ENCODE measurements at places on chromosomes 1 and 21.
A peak's percentile ranks its signal among the peaks of the same experiment; 100 is the strongest.

DNA sequence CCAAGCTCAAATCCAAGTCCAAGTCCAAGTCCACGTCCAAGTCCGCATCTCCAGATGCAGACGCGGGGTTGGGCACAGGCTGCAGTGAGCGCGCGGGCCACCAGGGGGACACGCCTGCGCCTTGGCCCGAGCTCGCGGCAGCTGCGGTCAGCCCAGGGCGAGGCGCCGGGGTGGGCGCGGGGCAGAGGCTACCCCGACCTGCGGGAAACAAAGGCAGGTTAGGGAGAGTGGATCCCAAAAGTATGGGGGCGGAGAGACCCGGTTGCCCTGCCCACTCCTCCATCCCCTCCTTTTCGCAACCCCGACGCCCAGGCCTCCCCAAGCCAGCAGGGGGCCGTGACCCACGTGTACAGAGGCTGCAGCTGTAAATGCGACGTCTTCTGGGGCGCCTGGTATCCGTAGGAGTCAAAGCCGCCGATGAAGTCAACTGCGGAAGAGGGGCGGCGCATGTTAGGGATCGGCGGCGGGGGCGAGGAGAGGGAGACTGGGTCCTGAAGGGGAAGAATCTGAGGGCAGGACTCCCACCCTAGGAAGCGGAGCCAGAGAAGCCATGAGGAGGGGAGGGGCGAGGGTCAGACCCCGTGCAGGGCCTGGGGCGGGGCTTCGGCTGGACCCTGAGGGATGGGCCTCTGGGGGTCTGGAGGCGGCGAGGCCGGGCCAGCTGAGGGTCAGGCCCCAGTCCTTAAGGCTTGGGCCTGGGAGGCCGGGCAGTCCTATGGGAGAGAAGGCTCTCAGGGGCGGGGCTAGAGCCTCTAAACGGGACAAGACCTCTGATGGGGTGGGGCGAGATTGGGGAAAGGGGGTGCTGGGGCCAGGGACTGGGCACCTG lies 58.0 kb downstream of the NKAIN1 start:
- DNase-seq = peak; percentile 22

DNA sequence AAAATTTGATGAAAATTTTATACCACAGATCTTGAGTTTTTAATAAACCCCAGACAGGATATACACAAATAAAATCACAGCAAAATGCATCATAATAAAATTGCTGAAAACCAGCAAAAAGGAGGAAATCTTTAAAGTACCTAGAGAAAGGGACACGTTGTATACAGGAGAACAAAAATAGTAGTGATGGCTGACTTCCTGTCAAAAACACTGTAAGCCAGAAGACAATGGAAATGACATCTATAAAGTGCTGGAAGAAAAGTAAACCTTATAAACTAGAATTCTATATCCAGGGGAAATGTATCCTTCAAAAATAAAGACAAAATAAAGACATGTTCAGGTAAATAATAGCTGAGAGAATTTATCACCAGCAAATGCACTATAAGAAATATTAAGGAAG lies 14.6 kb upstream of the PTGFRN start:
- DNase-seq = no peak

DNA sequence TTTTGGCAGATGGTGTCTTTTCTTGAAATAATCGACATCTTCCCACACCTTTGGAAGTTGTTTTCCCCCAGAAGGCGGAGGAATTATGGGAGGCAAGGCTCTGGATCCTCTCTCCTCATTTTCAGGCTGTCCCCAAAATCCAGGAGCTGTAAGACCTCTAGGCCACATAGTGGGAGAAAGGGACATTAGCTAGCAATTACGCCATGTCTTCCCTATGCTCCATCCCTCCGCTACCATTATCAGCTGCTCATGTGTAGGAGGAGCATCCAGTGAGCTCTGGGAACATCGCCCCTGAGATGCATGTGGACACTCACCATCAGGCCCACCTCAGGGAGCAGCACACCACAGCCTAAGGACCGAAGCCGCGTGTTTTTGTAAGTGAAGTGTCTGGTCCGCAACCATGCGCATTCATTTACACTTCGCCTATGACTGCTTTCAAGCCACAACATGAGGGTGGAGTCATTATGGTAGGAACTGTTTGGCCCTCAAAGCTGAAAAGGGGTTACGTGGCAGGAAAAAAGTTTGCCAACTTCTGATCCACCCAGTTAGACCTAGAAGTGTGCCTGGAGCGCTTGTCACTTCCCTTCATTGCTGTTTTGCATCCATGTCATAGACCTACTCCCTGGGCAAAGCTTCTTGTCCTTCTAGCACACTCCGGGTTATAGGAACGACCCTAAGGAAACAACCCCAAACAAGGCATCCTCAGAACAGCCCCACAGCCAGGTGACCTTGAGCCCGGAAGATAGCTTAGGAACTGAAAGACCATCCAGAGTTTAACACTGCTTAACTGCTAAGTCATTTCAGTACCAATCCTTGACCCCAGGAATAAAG lies 85.5 kb downstream of the C1orf94 start:
- DNase-seq = no peak

GRCh38 chr1:224373008-224373590 lies 16.4 kb downstream of the CNIH4 start:
- DNase-seq = no peak

DNA sequence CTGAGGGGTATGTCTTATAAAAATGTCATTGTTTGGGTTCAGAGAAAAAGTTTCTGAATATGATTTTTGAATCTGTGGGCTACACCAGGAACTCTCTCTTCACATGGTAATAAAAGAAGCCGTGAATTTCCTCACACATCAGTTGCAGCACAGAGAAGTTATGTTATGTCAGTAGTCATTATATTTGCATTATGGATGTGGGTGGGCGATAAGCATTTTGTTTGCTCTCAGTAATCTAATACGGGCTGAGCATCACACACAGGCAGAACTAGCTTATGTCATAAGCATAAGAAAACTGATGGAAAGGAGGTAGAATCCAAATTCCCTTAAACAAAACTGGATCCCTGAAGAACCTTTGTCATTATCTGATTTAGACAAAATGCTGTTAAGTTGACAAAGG lies 70.8 kb downstream of the PRDM2 start:
- no peak for DNase-seq

DNA sequence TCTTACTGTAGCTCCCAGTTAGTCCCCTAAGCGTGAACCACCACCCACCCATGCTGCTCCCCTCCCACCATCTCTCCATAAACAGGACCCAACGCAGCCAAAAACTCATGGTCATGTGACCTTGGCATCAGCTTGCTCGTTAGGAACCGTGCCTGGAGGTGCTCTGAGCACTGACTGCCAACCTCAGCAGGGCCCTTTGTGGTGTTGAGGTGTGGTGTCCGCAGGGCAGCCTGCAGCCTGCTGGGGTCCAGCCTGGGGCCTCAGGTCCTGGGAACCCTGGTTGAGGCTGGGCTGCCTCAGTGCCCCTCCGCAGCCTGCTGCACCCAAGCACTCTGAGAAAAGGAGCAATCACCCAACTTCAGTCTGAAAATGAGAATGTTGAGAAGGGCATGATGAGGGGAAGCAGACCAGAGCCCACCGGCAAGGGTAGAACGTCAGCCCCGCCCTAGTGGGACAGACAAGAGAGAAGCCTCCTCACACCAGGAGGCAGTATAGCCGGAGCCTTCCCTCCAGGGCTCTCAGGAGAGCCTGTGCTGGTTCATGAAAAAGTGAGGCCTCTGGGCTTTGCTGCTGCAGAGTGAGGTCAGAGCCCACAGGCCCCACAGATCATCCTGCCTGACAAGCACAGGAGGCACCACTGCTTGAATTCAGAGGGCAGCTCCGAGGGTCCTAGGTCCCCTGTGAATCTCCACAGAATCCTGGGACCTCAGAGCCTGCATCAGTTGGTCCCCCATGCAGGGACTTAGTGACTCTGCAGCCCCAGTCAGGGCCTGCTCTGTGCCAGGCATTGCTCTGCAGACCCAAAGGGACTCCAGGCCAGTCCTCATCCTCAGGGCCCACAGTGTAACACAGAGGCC lies 4.9 kb upstream of the COL6A2 start:
- DNase-seq = no peak

- DNase-seq = no peak
Observed at GRCh38 chr21:38080888-38081287, 164.6 kb upstream of the KCNJ6 start.

- DNase-seq = no peak
Observed at GRCh38 chr21:40602080-40602479, 244.9 kb downstream of the DSCAM start.

DNA sequence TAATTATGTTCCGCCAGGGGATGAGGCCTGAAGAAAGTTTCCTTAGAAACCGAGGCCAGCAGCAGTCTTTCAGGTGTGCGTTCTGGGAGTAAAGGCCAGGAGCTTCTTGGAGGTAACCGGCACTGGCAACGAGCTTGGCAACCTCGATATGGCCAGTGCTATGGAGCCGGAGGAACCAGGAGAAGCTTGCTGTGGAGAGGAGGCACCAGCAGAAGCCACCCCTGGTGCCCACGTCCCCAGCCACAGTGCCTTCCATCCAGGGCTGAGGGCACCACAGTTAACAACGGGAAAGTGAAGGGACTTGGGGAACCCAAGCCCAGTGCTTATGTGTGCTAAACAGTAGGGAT lies 41.5 kb upstream of the LIN9 start:
- no peak for DNase-seq

DNA sequence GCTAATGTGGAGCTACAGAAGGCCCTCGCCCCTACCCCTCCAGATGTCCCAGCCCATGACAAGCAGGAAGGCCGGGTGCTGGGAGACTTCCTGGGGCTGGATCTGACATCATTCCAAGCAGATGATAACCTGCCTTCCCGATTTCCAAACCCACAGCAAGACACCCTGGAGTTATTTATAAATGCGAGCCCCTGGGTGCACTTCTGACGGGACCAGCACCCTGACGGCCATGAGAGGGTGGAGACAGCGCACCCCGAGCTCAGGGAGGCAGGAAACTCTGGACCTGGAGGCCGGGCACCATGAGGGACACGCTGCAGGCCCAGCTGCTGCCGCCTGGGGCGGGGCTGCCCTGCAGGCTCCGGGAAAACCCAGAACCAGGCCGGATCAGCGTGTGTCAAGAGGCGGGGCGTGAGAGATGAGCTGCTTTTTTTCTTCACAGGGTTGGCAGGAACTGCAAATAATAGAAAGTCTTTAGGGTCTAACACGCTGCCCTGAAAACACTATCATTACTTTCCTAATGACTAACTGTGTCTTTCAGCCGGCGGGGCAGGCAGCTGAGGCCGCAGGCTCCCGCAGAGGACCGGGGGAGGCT lies 2.5 kb upstream of the PCBP3 start:
- no peak for DNase-seq

DNA sequence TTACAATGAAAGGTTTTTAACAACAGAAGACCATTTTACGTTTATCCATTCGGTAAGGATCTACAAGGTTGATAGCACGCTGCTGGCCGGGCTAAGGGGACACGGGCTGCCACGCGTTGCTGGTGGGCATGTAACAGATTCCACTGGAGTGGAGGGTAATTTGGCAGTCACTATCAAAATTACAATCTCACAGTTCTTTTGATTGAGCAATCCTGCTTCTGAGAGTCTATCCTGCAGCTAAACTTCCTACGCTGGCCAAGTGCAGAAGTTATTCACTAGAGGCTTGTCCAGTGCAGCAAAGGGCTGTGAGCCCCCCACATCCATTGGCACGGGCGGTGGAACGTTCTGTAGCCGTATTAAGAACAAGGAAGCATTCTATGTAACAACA lies 61.8 kb downstream of the DISP3 start:
- no peak for DNase-seq

DNA sequence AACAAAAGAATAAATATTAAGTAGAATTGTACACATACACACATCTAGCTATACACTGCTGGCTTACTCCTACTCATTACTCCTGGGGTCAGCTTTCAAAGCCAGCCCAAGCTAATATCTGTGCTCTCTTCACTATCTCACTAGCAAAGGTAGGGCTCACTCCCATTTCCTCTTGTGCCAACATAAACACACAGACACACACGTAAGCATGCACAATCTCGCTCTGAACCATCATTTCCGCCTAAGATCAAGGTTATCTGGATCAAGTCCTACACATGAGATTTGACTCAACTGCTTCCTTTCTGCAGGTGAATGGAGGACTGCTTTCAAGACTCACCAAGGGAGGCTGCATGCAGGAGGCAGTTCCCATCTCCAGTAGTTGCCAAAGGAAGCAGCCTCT lies 28.8 kb upstream of the MTMR11 start:
- DNase-seq = no peak

GRCh38 chr1:171515299-171515698 lies 30.0 kb downstream of the PRRC2C start:
- no peak for DNase-seq

- no peak for DNase-seq
Observed at GRCh38 chr1:31064718-31065309, 703 bp downstream of the PUM1 start.

DNA sequence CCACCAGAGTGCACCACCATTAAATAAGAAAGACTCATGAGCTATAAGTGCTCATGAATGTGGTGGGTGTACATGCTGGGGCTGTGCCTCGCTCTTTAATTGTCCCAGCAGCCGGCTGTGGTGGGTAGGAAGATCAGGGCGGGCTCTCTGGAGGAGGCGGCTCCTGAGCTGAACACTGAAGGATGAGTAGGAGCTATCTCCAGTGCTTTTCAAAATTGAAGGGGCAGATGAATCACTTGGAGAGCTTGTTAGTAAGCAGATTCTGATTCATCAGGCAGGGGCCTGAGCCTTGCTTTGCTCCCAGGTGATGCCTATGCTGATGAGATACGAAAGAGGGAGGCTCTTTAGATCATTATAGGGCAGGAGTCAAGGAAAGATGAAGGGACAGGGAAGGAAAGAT lies 54.1 kb downstream of the ETS2 start:
- DNase-seq = no peak

- DNase-seq = peak; percentile 48
Observed at GRCh38 chr1:3359351-3359750, 95.1 kb upstream of the ARHGEF16 start.

GRCh38 chr1:29630756-29631155 lies 394.4 kb downstream of the PTPRU start:
- no peak for DNase-seq

DNA sequence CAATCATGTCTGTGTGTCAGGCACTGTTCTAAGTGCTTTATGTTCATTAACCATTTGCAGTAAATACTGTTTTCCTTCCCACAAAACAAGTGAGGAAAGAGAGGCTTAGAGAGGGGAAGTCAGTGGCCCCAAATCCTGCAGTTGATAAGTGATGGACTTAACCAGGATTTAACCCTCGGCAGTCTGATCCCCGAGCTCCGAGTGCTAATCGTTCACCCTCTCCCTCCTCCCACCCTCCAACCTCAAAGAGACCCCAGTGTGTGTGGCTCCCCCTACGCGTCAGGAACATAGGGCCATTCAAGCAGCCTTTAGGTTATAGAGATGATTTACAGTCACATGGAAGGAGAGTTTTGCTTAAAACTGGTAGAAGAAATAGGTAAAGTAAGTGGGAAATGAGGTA lies 47.2 kb downstream of the SCCPDH start:
- DNase-seq = no peak

Data from NCI-H187 (cell line).